ENCODE measurements at places on chromosomes 4 and X.

DNA sequence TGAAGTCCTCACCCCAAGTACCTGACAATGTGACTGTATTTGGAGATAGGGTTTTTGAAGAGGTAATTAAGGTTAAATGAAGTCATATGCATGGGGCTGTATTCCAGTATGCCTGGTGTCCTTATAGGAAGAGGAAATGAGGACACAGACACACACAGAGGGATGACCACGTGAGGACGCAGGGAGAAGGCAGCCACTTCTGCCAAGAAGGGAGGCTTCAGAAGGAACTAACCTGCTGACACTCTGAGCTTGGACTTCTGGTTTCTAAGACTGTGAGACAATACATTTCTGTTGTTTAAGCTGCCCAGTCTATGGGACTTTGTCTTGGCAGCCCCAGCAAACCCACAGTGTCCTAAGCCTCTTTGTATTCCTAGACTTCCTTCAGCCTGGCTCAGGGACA, 3.0 kb upstream of the SLC2A9 start:
- no peak for DNase-seq

DNA sequence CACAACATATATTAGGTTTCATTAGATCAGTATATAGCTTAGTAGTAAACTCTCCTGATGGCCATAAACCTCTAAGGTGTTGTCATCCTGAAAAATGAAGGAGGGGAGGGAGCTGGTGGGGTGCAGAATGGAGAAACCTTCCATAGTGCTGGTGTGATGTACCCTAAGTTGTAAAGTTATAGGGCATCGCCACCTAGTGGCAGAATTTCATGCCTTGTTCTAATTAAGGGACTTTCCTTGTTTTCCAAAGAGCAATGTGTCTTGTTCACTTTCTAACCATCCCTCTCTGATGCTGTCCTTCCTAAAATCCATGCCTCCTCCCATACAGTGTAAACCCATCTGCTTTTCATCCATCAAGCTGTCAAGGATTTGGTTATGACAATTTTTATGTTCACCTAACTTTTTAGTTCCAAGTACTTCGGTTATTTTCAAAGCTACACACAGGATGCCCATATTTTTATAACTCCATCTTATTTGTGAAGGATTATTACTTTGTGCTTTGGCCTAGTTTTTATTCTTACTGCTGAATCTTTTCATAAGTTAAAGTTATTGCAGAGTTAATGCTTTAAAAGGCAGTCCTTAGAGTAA, 4.5 kb downstream of the NBDY start:
- peak; percentile 62 for DNase-seq

DNA sequence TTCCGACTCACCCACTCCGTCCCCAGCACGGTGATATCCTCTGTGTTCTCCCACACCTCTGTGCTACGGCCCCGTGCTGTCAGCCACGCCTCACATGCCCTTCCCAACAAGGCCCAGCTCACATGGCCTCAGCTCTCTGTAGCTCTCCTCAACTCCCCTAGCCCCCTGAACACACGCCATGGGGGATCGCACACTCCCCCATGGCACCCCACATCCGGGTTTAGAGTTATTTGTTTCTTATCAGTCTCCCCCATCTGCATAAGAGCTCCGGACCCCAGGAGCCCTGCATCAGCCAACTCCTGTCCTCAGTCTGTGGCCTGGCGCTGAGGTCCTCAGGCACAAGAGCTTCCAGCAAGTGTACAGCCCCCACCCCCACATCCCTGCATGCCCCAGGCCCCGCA, 7.0 kb downstream of the C4orf50 start:
- no peak for DNase-seq

GRCh38 chr4:38529189-38530115, 134.5 kb upstream of the KLF3 start:
- DNase-seq = no peak

- peak; percentile 44 for DNase-seq
Observed at GRCh38 chr4:123116412-123116811, 194.0 kb upstream of the NUDT6 start.

DNA sequence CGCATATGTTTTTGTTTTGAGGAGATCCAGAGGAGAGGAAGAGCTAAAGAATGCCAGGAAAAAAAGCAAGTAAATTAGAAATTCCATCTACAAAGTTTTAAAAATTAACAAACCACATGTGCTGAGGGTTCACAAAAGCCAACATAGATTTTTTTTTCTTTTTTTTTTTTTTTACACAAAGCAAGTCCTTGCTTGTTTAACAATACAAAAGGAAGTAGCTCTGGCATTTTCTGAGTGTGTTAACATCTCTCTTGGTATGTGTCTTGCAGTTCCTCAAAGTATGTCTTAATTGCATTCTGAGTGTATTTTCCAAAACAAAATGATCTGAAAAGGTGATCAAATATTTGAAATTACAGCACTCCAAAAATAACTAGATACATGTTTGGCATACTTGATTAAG, 1682.7 kb upstream of the AGA start:
- no peak for DNase-seq

GRCh38 chr4:180058691-180059215, 2184.4 kb upstream of the TENM3 start:
- peak; percentile 25 for DNase-seq

GRCh38 chr4:151431728-151432127, 22.8 kb downstream of the FHIP1A start:
- no peak for DNase-seq

DNA sequence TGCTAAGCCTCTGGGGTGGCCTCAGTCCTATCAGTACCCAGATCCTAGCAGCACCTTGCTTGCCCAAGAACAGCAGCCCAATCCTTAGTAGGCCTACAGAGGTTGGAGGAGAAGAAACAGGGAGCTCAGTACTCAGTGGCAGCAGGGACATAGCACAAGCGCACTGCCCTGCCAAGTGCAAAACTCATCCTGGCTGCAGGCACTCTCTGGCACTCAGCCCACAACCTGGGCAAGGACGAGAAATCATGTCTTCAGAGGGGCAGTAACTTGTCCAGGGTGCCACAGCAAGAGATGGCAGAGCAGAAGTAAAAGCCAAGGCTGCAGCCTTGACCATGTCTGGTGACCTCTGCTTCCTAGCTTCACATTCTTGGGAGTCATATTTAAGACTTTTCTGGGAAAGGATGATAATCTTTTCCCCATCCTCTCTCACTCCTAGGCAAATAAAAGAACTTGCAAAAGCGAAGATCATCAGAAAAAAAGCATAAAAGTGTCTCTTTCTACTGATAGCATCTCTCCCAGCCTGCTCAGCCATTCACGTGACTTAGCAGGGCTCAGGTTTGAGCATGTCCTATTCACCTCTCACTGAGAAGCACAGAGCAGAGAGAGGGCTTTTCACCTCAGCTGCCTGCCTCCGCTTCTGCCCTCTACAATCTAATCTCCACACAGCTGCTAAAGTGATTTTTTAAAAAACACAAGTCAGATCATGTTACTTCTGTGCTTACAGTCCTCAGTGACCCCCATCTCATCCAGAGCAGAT, 37.2 kb upstream of the MAGEA4 start:
- DNase-seq = peak; percentile 15

DNA sequence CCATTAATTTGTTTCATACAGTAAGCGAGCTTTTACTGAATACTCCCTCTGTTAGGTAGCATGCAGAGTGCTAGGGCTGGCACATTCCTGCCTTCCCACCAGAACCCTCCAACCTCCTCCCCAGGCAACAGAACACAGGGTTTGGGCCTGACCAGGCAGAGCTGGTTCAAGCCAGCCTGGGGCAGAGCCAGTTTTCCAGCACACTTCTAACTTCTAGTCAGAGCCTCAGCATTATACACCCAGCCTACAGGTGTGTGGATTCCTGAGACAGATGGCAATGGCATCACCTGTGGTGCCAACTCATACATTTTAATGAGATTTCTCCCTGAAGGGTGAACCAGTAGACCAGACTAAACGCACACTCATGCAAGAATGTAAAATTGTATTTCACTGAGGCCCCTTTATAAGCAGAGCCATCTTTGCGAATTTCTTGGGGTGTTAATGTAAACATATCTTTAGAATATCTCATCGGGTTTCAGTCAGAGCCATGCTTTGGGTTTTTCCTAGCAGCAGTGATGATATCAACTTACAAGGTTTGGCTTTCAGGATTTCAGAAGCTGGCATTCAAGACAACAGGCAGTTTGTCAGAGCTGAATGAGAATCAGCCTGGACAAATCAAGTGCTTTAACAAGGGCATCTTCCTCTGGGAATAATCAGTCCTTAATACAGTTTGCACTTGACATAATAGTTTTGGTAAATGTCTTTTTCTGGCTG, 92.0 kb downstream of the GATB start:
- peak; percentile 78 for DNase-seq

DNA sequence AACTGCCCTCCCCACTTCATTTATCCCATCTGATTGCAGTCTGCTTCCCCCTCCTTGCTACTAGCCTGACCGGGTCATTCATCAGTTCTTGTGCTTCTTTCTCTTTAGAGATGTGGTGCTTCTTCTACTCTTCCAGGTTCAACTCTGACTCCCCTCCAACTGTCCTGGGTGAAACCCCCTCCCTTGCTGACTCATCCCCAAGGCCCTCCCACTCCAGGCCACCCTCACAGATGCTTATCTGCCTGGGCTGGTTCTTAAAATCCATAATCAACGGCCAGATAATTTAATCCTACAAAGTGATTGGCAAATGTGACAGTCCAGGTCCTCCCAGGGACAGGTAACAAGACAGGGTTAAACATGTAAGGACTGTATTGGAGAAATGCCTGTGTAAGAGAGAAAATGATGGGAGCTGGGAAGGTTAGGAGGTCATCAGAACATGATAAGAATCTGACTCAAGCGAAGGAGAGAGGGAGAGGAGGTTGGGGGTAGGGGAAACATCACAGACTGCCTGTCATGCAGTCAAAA, 182.8 kb upstream of the C1QTNF7 start:
- DNase-seq = no peak

DNA sequence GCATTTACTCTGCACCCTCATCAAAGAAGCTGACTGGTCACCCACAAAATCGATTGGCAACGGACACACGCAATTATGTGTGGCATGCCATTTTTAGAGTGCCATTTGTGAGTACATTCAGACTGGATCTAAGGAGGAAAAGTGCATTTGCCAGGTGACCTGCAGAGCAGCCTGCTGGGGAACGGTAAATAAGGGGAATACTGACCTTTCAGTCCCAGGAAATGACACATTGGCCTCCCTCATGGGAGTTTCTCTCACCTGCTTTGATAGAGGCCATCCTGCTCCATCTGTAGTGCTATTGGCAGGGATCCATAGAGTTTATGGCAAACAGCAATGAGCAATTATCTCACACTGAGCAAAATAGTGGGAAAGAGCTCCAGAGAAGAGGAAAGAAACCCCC, 127.8 kb downstream of the DDX53 start:
- DNase-seq = no peak

DNA sequence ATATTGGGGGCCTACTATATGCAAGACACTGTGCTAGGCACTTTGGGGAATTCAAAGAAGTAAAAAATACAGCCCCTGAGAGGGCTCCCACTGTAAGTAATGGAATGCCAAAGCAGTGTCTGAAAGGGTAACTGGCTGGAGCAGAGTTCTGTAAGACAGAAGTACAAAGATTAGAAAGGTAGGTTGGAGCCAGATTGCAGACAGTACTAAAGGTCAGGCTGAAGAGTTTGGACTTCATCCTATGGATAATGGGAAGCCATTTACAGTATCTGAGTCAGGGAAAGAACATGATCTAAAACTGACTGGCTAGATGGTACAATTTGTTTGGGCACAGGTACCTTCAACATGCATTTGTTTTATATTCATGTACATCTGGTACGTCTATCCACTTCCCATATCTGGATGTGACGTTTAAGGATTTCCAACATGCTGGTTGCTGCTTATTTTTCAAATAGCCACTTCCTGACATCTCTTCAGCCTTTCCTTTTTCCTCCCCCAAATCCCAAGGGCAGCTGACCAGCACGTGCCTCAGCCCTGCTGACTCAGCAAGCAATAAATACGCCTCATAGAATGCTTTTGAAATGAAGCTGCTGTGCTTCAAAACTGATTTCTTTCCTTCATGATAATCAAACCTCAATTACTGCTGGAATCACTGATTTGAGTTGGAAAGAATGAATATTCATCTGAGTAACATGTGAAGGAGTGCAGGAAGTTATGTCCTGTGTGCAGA, 9.5 kb downstream of the ENOX2 start:
- no peak for DNase-seq

GRCh38 chrX:87005885-87006284, 511.7 kb upstream of the KLHL4 start:
- no peak for DNase-seq

DNA sequence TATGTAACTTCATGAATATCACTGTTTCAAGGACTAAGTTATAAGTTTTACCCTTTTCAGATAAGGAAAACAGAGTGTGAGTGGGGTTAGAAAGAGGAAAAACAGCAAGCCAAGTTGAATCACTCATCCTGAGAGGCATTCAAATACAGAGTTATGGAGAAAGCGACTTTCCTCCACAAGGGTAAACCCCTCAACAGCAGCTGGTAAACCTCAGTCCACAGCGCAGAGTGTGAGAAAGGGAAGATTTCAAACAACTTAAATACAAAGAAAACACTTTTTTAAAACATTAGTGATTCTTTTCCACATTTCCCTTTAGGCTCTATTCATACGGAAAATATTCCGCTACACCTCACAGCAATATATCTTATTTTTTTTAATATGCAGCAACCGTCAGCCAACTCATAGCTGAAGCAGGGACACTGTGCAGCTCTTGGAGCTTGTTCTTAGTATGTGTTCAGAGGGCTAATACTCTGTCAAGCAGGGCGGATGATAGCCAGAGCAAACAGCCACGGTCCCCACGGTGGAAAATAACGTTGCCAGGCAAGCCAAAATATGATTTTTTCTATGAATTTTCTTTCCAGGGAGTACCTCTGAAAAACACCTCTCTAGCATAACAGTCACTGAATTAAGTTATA, 488.9 kb upstream of the FAT1 start:
- no peak for DNase-seq

DNA sequence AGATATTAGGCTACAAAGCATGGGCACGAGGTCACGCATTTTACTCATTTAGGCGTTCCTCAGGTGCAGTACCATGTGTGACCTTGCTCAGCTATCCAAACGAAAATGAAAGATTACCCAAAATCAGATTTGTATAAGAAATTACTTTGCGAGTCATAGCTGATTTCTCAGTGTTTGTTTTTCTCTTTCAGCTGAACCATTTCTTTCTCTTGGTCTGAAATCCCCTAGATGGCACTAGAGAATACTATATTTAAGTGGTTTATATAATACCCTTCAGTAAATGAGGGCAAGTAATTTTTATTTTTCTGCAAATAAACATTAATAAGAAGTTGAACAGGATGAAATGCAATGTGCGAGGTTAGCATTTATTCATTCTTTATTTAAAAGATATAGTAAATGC, 496.6 kb downstream of the STIM2 start:
- DNase-seq = no peak

DNA sequence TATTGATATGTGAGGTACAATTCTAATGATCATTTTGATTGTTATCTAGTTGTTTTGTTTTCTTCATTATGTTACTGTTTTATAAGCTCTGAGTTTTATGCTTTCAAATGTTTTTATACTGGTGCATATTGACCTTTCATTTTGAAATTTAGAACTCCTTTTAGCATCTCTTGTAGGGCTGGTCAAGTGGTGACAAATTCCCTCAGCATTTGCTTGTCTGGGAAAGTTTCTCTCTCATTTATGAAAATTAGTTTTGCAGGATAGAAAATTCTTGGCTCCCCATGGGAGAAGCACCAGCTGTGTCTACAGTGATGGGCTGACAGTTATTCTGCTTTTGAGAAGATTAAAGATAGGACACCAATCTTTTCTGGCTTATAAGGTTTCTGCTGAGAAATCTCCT, 105.3 kb upstream of the SPRY1 start:
- DNase-seq = no peak

GRCh38 chr4:165609653-165610052, 230.8 kb downstream of the CPE start:
- no peak for DNase-seq

- no peak for DNase-seq
Observed at GRCh38 chr4:139483000-139483399, 29.1 kb downstream of the RAB33B start.

GRCh38 chr4:150739591-150739990, 157.6 kb downstream of the MAB21L2 start:
- no peak for DNase-seq

Data from mammary epithelial cell (primary cell).